Psoas muscle (tissue), 8 donors: ENCODE measurements at places on chromosomes 7 and 10. TPM values are rescaled to one million over a fixed set of nuclear protein-coding genes. Genes with fewer than 3 reads are reported as not detected.

CTAGE8 gene
- 0.15 TPM for total RNA-seq

TLL2 gene
- total RNA-seq = 0.41 TPM

GNG11 gene
- total RNA-seq = 11.0 TPM

GALNT17 gene
- 2.2 TPM for total RNA-seq

ITPRID1 gene
- total RNA-seq = not detected

- H3K36me3 ChIP-seq = no peaks in the 10 kb centered on the region
- DNase-seq = no peak
- no peaks in the 10 kb centered on the region for H3K27me3 ChIP-seq
- no peak overlapping the region for H3K4me3 ChIP-seq
- no peaks in the 10 kb centered on the region for H3K4me1 ChIP-seq
These were observed 237.2 kb upstream of the MTPN start for GRCh38 chr7:136214356-136214755.

DNA sequence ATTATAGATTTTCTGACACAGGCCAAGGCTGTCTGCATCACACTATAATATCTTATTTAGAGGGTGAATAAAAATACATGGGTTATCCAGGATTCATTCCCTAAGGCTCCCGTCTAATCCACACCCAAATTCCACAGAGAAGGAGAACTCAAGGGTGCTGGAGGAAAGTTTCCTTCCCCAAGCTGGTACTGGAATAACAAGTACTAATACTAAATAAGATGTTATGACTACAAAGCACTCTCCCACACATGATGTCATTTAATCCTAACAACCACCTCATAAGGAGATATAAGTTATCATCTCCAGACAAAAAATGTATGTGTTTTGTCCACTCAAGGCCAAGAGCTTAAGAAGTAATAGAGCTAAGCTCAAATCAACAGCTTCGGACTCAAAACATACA, 53.0 kb downstream of the SNX13 start:
- no peak overlapping the region for H3K4me3 ChIP-seq
- H3K27ac ChIP-seq = no peak overlapping the region
- DNase-seq = no peak
- no peaks in the 10 kb centered on the region for H3K36me3 ChIP-seq
- H3K4me1 ChIP-seq = no peaks in the 10 kb centered on the region

DNA sequence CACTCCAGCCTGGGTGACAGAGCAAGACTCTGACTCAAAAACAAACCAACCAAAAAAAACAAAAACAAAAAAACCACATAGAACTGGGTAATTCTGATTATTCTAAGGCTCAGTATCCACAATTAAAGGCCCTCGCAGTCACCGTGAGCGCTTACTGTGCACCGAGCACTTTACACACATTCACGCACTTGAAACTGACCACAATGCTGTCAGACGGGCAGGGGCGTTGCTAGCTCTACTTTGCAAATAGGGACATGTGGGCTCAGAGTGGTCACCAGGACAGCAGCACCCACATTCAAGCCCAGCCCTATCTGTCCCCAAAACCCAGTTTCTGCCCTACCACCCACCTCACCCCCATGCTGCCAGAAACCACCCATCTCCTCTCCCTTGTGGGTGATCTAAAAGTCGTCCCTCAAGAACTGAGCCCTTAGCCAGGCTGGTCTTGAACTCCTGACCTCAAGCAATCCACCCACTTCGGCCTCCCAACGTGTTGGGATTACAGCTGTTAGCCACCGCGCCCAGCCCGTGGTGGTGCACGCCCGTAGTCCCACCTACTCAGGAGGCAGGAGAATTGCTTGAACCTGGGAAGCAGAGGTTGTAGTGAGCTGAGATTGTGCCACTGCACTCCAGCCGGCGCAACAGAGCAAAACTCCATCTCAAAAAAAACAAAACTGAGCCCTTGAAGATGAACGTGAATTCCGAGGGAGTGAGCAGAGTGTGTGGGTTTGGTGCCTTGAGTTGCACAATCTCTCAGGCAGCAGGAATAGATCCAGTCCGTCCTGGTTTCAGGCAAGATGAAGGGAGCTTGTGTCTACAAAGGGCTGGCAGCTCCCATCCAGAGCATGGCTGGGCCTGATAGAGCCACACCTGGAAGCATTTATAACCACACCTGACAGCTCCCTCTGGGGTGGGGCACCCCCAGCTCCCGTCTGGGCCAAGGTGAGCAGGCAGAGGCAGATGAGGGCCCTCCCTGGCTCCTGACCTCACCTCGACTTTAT, 5.4 kb upstream of the HSPB1 start:
- no peaks in the 10 kb centered on the region for H3K27me3 ChIP-seq
- peaks cover 67% of the 10 kb centered on the region for H3K4me1 ChIP-seq
- no peak overlapping the region for H3K4me3 ChIP-seq
- H3K27ac ChIP-seq = peak overlapping the region; percentile 98
- no peaks in the 10 kb centered on the region for H3K36me3 ChIP-seq
- no peak for DNase-seq

GRCh38 chr10:60140651-60141632, 234.6 kb upstream of the CCDC6 start:
- H3K27ac ChIP-seq = peak overlapping the region; percentile 82
- no peaks in the 10 kb centered on the region for H3K36me3 ChIP-seq
- peak overlapping the region; percentile 65 for H3K4me3 ChIP-seq
- H3K27me3 ChIP-seq = no peaks in the 10 kb centered on the region
- H3K4me1 ChIP-seq = peaks cover 31% of the 10 kb centered on the region

GRCh38 chr7:74479066-74479781, 25.5 kb downstream of the GTF2IRD1 start:
- no peaks in the 10 kb centered on the region for H3K27me3 ChIP-seq
- peaks cover 67% of the 10 kb centered on the region for H3K4me1 ChIP-seq
- H3K27ac ChIP-seq = peak overlapping the region; percentile 96
- no peak overlapping the region for H3K4me3 ChIP-seq
- peak; percentile 71 for DNase-seq
- no peaks in the 10 kb centered on the region for H3K36me3 ChIP-seq

DNA sequence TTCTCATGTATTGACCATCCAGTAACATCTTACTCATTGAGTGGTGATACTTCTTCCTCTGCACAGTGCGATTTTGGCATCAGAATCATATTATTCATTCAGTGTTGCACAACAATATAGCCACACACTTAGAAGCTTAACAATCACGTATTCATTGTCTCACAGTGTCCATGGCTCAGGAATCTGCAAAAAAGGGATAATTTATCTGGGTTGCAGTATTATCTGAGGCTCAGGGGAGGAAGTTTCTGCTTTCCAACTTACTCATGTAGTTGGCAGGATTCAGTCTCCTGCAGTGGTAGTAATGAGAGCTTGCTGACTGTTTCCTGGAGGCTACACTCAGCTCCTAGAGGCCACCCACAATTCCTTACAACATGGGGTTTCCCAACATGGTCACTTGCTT, 803.6 kb downstream of the SORCS1 start:
- no peak for DNase-seq
- no peaks in the 10 kb centered on the region for H3K36me3 ChIP-seq
- no peak overlapping the region for H3K4me3 ChIP-seq
- no peak overlapping the region for H3K27ac ChIP-seq

GRCh38 chr10:6721964-6722615, 142.0 kb upstream of the PRKCQ start:
- DNase-seq = no peak
- H3K27ac ChIP-seq = peak overlapping the region; percentile 19
- H3K4me1 ChIP-seq = peaks cover 10% of the 10 kb centered on the region
- no peaks in the 10 kb centered on the region for H3K36me3 ChIP-seq

DNA sequence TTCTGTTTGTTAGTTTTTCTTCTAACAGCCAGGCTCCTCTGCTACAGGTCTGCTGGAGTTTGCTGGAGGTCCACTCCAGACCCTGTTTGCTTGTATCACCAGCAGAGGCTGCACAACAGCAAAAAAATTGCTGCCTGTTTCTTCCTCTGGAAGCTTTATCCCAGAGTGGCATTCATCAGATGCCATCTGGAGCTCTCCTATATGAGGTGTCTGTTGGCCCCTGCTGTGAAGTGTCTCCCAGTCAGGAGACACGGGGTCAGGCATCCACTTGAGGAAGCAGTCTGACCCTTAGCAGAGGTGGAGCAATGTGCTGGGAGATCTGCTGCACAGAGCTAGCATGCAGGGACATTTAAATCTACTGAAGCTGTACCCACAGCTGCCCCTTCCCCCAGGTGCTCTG, 26.7 kb upstream of the CROT start:
- DNase-seq = no peak
- H3K27me3 ChIP-seq = no peaks in the 10 kb centered on the region

GRCh38 chr7:26782501-26782900, 81.9 kb downstream of the SKAP2 start:
- H3K4me1 ChIP-seq = no peaks in the 10 kb centered on the region
- no peaks in the 10 kb centered on the region for H3K27me3 ChIP-seq
- no peak overlapping the region for H3K4me3 ChIP-seq
- H3K36me3 ChIP-seq = no peaks in the 10 kb centered on the region
- no peak overlapping the region for H3K27ac ChIP-seq
- no peak for DNase-seq

- no peak for DNase-seq
- H3K36me3 ChIP-seq = no peaks in the 10 kb centered on the region
- H3K4me1 ChIP-seq = no peaks in the 10 kb centered on the region
- H3K4me3 ChIP-seq = no peak overlapping the region
- peaks cover 4% of the 10 kb centered on the region for H3K27me3 ChIP-seq
These were observed 10.4 kb upstream of the OCM2 start for GRCh38 chr7:98000356-98000755.

GRCh38 chr7:100641463-100641859, at the start of gene TFR2:
TFR2 (minus strand) TSS chr7:100641552; CDS start chr7:100641509, 43 bp downstream.
- no peak within 1 kb of the TSS for H3K4me3 ChIP-seq
- DNase-seq = no peak
- no peak within 1 kb of the TSS for H3K27ac ChIP-seq
- H3K27me3 ChIP-seq = peaks cover 28% of the 10 kb centered on the region

DNA sequence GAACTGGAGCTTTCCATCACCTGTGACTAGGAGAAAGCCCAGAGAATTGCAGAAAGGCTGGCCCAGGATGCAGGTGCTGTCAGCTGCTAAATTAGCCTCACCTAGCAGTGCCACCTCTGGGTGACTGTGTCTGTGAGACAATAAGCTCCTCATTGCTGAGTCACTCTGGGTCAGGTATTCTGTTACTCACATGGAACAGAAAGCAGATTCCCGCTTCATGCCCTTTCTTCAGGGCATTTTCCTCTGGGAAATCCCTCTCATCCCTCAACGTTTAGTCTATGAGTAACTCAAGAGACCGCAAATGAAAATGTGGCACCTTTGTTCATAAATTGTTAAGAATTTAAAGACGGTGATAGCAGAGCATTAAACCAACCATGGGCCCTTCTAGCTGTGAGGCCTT, 184.0 kb downstream of the ADAM12 start:
- no peak overlapping the region for H3K27ac ChIP-seq
- H3K36me3 ChIP-seq = no peaks in the 10 kb centered on the region
- H3K27me3 ChIP-seq = no peaks in the 10 kb centered on the region
- no peak overlapping the region for H3K4me3 ChIP-seq

- H3K36me3 ChIP-seq = no peaks in the 10 kb centered on the region
- peaks cover 80% of the 10 kb centered on the region for H3K4me1 ChIP-seq
- H3K27ac ChIP-seq = peak overlapping the region; percentile 12
- H3K27me3 ChIP-seq = no peaks in the 10 kb centered on the region
- H3K4me3 ChIP-seq = no peak overlapping the region
- no peak for DNase-seq
These were observed 14.1 kb downstream of the BMPR1A start for GRCh38 chr10:86770412-86770960.

- H3K4me3 ChIP-seq = no peak overlapping the region
- H3K27ac ChIP-seq = no peak overlapping the region
- H3K36me3 ChIP-seq = no peaks in the 10 kb centered on the region
- no peak for DNase-seq
These were observed 69.8 kb upstream of the GNA12 start for GRCh38 chr7:2913760-2914387.

- H3K27ac ChIP-seq = peak overlapping the region; percentile 93
- no peak overlapping the region for H3K4me3 ChIP-seq
- H3K4me1 ChIP-seq = peaks cover 80% of the 10 kb centered on the region
- H3K36me3 ChIP-seq = no peaks in the 10 kb centered on the region
- no peaks in the 10 kb centered on the region for H3K27me3 ChIP-seq
These were observed 30.5 kb downstream of the OGDH start for GRCh38 chr7:44636926-44637325.

DNA sequence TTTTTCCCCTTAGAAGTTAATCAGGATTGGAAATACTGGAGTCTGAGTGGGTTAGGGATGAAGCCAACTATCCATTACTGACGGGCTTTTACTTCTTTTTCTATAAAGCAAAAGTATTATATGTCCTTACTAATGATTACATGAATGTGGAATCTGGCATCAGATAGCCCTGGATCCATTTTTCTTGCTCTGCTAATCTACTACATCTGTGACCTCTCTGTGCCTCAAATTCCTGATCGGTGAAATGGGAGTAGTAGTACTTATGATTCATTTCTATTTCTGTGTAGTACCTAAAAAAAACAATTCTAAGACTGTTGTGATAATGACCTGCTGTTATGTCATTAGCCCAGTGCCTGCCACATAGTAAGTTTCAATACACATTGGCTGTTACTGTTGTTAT, 621.6 kb downstream of the SORCS3 start:
- H3K4me1 ChIP-seq = no peaks in the 10 kb centered on the region
- no peaks in the 10 kb centered on the region for H3K36me3 ChIP-seq
- H3K4me3 ChIP-seq = no peak overlapping the region
- no peak for DNase-seq
- H3K27me3 ChIP-seq = no peaks in the 10 kb centered on the region
- no peak overlapping the region for H3K27ac ChIP-seq

DNA sequence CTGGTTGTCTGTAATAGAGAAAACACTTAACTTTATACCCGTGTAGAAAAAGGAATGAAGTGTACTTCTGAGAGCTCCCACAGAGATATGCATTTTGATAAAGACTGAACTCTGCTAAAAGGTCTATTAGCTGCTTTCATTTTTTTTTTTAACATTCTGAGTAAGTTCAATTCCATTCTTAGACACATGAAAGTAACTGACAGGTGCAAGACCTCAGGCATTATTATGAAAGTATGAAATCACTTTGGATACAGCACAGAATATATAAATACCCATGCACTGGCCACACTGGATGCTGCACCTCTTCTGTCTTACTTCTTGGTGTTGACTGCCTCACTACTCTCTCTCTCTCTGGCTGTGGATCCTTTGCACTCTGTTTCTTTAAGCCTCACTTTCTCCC, 46.2 kb downstream of the VWDE start:
- H3K4me1 ChIP-seq = no peaks in the 10 kb centered on the region
- H3K27me3 ChIP-seq = no peaks in the 10 kb centered on the region
- no peak for DNase-seq
- H3K36me3 ChIP-seq = no peaks in the 10 kb centered on the region

- DNase-seq = peak; percentile 55
- H3K27ac ChIP-seq = no peak overlapping the region
- H3K27me3 ChIP-seq = no peaks in the 10 kb centered on the region
These were observed 7.1 kb upstream of the EMX2 start for GRCh38 chr10:117535298-117536071.
